ENCODE measurements at places on chromosomes 3 and 15.

DNA sequence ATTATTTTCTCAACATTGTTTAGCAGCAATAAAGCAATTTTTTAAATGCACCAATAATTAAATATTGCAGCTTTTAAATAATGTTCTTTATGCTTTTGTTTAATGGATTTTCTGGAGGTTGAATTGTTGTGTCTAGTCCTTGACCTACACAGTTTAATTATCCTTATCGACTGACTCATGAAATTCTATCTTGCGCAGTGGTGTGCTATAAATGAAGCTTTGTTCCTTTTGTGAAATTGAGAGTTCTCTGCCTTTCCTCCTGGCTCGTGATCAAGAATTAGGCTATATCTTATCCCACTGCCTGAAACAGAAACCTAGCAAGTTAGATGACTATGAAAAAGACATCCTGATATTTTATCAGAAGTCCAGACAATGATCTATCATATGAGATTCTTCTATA is 37.0 kb upstream of the PIK3R4 start:
- no peak for DNase-seq

GRCh38 chr3:64440498-64440897 is 215.2 kb upstream of the PRICKLE2 start:
- no peak for DNase-seq

DNA sequence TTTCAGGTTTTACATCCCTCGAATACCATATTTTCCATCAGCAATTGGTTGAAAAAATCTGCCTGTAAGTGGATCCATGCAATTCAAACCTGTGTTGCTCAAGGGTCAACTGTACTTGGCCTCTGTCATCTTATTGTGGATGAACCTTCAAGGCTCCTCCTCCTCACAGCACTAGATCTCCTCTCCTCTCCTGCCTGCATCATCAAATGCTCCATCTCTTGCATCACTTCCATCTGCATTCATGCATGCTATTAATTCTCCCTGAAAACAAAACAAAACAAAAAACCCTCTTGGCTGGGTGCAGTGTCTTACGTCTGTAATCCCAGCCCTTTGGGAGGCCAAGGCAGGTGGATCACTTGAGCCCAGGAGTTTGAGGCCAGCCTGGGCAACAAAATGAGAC is 10.1 kb downstream of the BCL2L10 start:
- no peak for DNase-seq

- no peak for DNase-seq
These were observed 48.6 kb downstream of the CHST2 start for GRCh38 chr3:143167969-143168854.

DNA sequence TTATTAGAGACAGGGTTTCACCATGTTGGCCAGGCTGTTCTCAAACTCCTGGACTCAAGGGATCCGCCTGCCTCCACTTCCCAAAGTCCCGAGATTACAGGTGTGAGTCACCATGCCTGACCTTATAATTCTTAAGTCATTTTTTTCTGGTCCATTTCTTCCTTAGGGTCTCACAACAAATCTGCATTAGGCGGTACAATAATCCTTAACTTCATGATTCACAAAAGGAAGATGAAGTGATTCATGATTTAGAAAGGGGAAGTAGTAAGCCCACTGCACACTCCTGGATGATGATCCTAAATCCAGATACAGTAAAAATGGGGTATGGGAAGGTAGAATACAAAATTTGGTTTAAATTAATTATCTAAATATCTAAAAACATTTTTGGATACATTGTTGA is 45.0 kb upstream of the TKT start:
- no peak for DNase-seq

DNA sequence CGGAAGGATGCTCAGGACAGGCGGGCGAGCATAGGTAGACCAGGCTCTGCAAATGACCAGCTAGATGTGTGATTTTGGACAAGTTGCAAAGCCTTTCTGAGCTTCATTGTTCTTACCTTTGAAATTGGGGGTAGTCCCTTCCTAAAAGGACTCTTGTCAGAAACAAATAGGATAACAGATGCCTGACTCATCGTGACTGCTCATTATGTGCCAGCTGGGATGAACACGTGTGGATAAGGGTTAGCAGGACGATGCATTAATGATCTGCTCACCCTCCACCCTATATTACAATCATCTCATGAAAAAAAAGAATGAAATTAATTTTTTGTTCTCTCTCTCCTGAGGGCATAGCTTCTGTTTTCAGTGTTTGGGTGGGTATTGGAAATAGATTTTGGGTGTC is 223.4 kb downstream of the NR2F2 start:
- DNase-seq, result no peak

DNA sequence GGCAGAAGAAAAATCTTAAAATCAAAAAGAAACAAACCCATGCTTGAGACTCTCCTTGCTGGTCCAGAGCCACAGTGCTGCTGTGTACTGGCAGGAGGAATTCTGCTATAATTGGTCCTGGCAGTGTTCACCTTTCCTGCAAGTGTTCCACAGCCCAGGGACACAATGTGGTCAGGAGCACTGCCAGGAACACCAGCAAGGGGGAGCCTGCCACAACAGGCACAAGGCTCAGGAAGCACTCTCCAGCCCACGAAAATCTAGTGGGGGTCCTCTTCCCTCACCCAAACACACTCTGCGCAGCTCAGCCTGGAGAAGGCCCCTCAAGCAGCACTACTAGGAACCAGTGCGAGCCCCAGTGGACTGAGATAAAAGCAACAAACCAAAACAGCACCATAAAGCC is 92.9 kb downstream of the UBE3A start:
- DNase-seq, result no peak

- no peak for DNase-seq
These were observed 12.9 kb downstream of the SSUH2 start for GRCh38 chr3:8631661-8632060.

DNA sequence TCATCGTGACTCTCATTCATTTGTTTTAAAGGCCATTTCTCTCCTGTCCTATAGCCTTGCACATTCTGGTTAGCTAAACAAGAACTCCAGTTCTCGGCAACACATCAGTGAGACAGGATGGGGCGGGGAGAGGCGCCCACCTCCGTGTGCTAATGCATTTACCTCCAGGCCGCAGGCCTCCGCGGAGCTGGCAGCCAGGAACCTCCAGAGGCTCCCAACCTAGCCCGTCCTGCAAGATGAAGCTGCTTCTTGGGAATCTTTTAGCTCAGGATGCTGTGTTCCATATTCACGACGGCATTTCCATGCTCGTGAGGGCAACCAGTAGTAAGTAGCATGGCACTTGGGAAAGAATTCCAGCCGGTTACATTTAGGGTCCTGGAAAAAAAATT is 47.9 kb downstream of the RGMA start:
- no peak for DNase-seq

DNA sequence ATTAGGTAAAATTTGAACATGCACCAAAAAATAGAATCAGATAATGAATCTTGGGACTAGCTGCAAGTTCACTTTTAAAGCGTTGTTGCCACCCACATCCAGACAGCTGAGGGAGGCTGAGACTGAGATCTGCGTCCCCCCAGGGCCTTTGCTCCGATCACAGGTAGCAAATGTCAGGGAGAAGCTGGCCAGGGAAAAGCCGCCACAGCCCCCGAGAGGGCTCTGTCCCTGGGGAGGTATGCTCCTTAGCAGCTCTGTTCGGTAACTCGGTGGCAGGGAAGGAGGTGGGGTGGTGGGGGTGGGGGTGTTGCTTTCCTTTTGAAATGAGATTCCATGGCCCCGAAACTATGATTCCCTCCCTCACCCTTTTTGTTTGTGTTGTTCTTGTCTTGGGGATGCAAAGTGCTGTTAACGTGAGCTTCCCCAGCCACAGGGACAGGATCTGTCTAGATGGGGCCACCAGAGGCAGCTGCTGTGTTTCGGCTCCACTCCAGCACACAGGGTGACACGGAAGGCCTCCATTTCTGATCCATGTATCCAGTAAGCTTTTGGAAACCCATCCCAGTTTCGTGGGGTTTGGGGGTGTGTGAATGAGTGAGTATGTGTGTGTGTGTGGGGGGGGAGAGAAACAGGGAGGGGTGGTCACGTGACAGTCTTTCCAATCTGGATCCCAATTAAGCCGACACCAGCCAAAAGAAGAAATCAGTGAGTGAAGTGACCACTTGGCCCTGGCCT is 1.1 kb upstream of the MINAR1 start:
- no peak for DNase-seq

- DNase-seq, result no peak
These were observed 536.9 kb downstream of the ZIC1 start for GRCh38 chr3:147945968-147946519.

- no peak for DNase-seq
These were observed 105.3 kb downstream of the MAP4 start for GRCh38 chr3:47910777-47911440.

DNA sequence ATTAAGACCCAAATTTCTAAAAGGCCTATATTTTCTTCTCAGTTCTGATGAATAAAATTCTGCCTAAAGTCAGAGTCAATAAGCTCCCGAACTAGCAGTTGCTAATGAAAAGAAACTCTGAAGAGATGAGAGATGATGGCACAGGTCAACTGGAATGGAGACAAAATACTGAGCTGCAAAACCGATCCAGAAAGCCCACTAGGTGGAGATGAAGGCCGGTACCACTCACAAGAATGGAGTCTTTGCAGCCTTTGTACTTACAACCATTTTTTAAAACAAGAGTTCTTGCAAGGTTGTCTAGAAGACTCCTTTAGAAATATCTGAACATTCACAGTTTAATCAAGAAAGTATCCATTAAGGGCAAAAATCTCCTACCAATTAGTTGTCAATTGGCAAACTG is 119.9 kb upstream of the TJP1 start:
- no peak for DNase-seq

GRCh38 chr3:53464424-53464823 is 30.0 kb upstream of the CACNA1D start:
- DNase-seq, result no peak

GRCh38 chr3:179852142-179852905 is 184.4 kb downstream of the PEX5L start:
- DNase-seq, result no peak

- DNase-seq, result no peak
These were observed 114.0 kb upstream of the ALDH1A3 start for GRCh38 chr15:100765467-100766241.

GRCh38 chr15:39473298-39473947 is 107.5 kb upstream of the THBS1 start:
- no peak for DNase-seq

- no peak for DNase-seq
These were observed 53.1 kb upstream of the ARNT2 start for GRCh38 chr15:80350941-80351610.

DNA sequence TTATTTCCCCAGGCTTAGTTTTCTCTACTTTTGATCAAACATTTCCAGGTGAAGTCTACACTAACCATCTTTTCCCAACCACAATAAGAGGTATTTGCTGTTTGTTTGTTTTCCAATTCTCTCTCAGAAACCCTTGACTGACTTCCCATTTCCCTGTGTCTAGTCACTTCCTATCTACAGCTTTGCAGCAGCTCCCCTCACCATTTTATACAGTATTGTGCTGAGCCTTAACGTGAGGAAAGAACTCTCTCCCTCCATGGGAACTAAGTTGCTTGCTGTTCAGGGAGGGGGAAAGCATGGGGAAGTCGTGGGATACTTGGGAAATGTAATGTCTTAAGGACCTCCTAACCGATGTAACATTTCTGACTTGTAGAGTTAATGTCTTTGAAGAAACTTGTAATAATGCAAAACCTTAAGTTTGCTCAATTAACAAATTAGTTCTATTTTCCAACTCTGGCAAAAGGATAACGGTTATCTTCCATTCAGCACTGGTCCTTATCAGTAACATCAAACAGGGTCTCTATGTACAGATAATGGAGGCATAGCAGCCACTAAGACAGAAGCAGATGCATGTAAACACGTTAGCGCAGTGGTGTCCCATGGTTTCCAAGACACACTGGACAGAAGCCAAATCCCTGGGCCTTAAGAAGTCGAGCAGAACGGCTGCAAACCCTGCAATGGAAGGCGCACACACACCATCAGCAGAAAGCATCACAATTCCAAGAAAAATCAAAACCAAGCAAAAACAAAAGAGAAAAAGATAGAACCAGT is 39.7 kb downstream of the NPTN start:
- no peak for DNase-seq

DNA sequence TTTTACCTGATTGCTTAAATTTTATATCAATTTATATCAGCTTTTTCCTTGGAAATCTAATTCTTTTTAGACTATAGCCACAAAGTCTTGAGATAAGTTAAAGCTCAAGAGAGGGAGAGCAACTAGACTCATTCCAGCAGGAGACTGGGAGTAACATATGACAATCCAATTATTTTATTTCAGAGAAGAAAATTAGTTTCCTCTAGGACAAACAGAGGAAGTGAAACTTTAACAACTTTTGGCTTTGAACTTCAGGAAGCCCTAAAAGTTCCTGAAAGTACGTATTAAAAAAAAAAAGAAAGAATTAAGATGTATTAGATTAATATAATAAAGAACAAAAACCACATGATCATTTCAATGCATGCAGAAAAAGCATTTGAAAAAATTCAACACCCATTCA is 13.9 kb upstream of the UBE2E2 start:
- DNase-seq, result no peak

GRCh38 chr15:68471541-68471940 is 39.6 kb upstream of the ITGA11 start:
- DNase-seq, result no peak

- DNase-seq, result no peak
These were observed 474.0 kb downstream of the EPHB1 start for GRCh38 chr3:135268941-135269532.

DNA sequence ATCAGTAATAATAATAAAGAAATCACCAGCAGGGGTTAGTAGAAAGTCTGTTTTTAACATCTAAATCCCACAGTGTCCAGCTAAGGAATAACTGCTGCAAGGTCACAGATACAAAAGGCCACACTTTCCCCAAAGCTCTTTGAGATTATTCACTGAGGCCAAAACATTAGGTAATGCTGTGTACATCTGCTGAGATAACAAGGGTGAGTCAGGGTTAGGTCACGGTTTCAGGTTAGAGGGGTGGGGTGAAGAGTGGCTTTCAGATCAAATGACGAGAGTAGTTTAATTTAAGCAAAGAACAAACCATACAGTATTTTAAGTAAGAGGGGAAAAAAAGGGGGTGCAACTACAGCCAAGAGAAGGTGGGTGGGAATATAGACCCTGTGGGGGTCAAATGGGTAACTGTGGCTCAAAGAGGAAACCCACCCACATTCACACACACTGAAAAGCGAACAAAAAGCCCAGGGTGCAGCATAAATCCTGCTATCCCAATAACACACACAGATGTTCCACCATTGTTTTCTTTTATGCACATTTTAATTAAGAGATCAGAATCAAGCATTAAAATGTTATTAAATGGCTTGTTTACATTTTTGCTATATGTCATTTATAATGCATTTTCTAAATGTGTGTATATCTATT is 412.9 kb downstream of the TIGIT start:
- no peak for DNase-seq

- no peak for DNase-seq
These were observed 56.2 kb upstream of the LPP start for GRCh38 chr3:188097791-188098190.
